PC-9 (cell line): ENCODE measurements at places on chromosomes 1 and 21. TPM values are rescaled to one million over a fixed set of nuclear protein-coding genes. Genes with fewer than 3 reads are reported as not detected.

GRCh38 chr1:151715726-151716404 lies 738 bp downstream of the CELF3 start:
- DNase-seq, result no peak
- H3K27me3 ChIP-seq, result peaks cover 60% of the 10 kb centered on the region
- no peaks in the 10 kb centered on the region for H3K4me1 ChIP-seq
- no peak overlapping the region for H3K27ac ChIP-seq
- H3K4me3 ChIP-seq, result no peak overlapping the region

The TNNI3K gene
- total RNA-seq, result 1.4 TPM in 1 of 2 replicates, not detected in the other

DNA sequence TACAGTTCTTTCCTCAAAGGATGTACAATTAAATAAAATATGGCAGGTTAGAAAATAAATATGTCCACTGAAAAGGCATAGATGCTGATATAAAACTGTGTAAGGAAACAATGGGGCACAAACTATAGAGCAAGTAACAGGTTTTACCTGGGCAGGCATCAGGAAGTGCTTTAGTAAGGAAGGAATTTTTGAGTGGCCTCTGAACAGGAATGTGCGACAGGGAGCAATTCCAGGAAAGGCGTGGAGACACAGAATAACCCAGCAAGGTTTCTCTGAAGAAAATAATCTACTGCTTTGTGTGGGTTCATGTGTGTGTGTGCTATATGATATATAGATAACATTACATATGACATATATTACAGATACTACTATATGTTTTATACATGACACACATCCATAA lies 128.4 kb downstream of the RGS21 start:
- no peak for DNase-seq
- H3K4me3 ChIP-seq, result no peak overlapping the region
- no peaks in the 10 kb centered on the region for H3K36me3 ChIP-seq
- no peak overlapping the region for H3K27ac ChIP-seq
- no peaks in the 10 kb centered on the region for H3K27me3 ChIP-seq
- H3K4me1 ChIP-seq, result no peaks in the 10 kb centered on the region

DNA sequence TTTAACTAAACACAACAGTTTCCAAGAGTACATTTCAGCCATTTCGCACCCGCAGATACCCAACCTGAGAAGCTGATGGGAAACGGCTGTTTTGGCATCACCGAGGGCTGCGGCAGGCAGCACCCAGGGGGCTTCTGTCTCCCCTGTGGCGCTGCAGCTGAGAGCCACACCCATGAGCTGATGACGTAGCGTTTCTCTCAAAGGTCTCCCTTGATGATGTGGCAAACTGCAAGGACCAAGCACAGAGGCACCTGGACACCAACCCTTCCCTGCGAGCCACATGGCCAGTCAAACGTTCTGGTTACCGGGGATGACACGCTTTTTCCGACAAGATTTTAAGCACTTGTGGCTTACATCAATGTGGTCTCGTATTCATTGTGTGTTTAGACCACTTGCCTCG lies 150.8 kb upstream of the ERG start:
- H3K27ac ChIP-seq, result no peak overlapping the region
- no peaks in the 10 kb centered on the region for H3K4me1 ChIP-seq
- H3K27me3 ChIP-seq, result peaks cover 83% of the 10 kb centered on the region
- no peak overlapping the region for H3K4me3 ChIP-seq
- H3K36me3 ChIP-seq, result no peaks in the 10 kb centered on the region

- DNase-seq, result no peak
- H3K4me3 ChIP-seq, result no peak overlapping the region
- no peak overlapping the region for H3K27ac ChIP-seq
- no peaks in the 10 kb centered on the region for H3K4me1 ChIP-seq
- H3K27me3 ChIP-seq, result no peaks in the 10 kb centered on the region
- H3K36me3 ChIP-seq, result no peaks in the 10 kb centered on the region
Observed at GRCh38 chr1:220652995-220653394, 37.2 kb upstream of the C1orf115 start.

The OVAAL gene
- not detected in 2 replicates for total RNA-seq

GRCh38 chr1:186283374-186283773 lies 91.7 kb downstream of the TPR start:
- H3K36me3 ChIP-seq, result no peaks in the 10 kb centered on the region
- H3K4me1 ChIP-seq, result no peaks in the 10 kb centered on the region

The ATP5IF1 gene
- 125 and 146 TPM in 2 replicates for total RNA-seq

The LRRC7 gene
- total RNA-seq, result not detected in 2 replicates
